Coronary artery (tissue), 2 donors: ENCODE measurements at places on chromosomes 13 and 19.

DNA sequence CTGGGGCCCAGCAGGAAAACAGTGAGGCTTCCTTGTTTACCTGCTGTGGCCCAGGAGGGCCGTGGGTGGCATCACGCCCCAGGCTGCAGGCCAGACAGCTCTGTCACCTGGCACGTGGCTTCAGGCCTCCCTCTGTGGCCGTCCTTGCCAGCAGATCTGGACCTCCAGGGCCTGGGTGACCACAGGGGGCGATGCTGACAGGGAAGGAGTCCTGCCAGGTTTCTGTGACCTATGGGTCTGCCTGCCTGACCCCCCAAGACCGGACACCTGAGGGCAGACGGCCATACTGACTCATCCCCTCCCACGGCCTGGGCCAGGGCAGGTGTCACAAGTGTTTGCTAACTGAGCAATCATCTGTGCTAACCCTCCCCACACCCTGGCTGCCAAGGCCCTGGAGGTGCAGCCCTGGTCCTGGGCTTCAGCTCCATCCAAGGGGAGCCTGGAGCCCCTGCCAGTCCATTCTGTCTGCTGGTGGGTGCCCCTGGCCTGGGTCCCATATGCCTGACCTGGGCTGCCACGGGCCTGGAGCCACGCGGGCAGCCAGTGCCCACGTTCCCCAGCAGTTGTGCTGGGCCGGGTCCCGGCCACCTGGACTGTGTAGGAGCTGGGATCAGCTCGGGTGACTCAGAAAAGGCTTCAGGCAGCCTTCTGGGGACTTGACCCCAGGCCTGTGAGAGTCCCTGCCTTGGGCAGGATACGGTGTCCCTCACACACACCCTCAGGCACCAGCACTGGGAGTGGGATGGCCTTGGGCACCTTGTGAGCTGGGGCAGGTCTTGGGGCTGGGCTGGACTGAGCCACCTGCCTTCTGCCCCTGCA lies 3.7 kb downstream of the CDC34 start:
- DNase-seq, result no peak

GRCh38 chr19:36008336-36008978 lies at the start of gene SYNE4:
SYNE4 (minus strand) TSS chr19:36008813; CDS start chr19:36008681, 132 bp downstream.
- DNase-seq, result no peak

DNA sequence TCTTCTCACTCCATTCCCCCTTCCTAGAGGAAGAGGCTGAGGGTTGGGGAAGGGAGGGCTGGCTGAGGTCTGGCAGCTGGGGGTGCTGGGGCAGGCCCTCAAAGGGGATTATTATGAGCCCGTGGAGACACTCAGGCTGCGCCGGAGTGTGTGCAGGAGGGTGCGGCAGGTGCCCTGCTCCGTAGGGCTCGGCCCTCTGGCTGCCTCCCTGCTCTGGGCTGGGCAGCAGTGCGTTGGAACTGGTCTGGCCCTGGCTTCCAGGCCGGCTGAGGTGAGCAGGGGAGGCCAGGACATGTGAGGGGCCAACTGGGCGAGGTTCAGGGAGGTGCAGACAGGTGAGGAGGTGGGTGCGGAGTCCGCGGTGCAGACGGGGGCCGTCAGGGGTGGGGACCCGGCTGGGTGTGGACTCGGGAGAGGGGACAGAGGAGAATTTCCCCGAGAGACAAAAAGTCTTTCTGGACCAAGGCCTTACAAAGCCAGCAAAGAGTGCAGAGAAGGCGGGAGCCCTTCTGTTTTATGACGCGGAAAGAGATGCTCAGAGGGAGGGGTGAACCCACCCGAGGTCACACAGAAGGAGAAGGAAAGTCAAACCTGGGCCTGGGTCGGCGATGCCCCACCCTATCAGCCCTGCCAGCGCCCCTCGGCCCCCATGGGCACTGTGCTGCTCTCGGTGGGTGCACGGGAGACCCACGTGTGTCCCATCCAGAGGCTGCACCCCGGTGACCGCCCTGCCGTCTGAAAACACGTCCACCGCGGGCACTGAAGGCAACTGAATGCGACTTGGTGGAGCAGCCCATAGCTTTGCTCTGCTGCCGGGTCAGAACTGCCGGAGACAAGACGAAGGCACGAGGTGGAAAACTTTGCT lies 31.0 kb downstream of the PIP5K1C start:
- DNase-seq, result no peak

- no peak for DNase-seq
Observed at GRCh38 chr19:10105509-10106099, 558 bp upstream of the PPAN start.

DNA sequence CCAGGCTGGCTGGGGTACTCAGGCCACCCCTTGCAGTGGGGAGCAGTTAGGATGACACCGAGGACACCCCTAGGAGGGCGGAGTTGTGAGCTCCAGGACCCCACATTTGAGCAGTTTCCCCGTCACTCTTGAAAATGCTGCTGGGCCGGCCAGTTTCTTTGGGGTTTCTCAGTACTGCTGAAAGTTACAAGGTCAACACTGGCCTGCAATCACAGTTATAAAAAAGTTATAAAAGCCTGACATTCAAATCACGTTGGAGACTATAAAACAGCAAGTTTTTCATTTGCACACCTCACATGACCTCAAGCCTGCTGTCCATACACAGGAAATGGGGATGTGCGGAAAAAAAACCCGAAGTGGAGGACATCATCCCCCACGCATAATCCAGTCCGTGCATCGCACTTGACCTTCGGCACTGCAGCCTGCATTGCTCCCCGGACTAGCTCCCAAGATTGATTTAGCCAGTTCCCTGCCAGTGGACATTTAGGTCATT lies 27.0 kb downstream of the DNM2 start:
- no peak for DNase-seq

DNA sequence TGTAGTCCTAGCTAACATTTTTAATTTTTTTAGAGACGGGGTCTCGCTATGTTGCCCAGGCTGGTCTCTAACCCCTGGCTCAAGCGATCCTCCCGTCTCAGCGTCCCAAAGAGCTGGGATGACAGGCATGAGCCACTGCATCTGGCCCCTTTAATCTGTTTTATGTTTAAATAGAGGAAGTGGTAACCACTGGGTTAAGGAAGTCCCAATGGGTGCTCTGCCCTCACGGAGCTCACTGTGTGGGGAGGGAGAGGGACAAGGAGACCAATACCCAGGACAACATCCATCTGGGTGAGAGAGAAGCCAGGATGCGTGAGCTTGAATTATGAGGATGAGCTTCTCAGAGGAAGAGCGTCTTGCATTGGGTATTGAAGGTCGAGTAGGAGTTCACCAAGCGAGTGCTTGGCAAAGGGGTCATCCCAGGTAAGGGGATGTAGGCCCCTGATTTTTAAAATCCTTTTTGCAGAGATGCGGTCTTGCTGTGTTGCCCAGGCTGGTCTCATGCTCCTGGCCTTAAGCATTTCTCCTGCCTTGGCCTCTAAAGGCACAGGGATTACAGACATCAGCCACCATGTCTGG lies 13.8 kb downstream of the YJU2 start:
- no peak for DNase-seq
